Thyroid gland (tissue), 4 donors: ENCODE measurements at places on chromosomes 4 and X.

GRCh38 chr4:60945641-60946040 is 254.5 kb upstream of the ADGRL3 start:
- no peak overlapping the region for H3K4me3 ChIP-seq
- H3K4me1 ChIP-seq, result no peaks in the 10 kb centered on the region
- H3K36me3 ChIP-seq, result no peaks in the 10 kb centered on the region

- no peak for DNase-seq
- H3K27me3 ChIP-seq, result no peaks in the 10 kb centered on the region
- H3K36me3 ChIP-seq, result no peaks in the 10 kb centered on the region
- H3K27ac ChIP-seq, result no peak overlapping the region
- no peaks in the 10 kb centered on the region for H3K4me1 ChIP-seq
- H3K4me3 ChIP-seq, result no peak overlapping the region
Measured at GRCh38 chr4:155510771-155511170, 134.0 kb upstream of the MAP9 start.

- no peaks in the 10 kb centered on the region for H3K4me1 ChIP-seq
- no peak for DNase-seq
Measured at GRCh38 chr4:64713256-64713840, 304.1 kb upstream of the TECRL start.

DNA sequence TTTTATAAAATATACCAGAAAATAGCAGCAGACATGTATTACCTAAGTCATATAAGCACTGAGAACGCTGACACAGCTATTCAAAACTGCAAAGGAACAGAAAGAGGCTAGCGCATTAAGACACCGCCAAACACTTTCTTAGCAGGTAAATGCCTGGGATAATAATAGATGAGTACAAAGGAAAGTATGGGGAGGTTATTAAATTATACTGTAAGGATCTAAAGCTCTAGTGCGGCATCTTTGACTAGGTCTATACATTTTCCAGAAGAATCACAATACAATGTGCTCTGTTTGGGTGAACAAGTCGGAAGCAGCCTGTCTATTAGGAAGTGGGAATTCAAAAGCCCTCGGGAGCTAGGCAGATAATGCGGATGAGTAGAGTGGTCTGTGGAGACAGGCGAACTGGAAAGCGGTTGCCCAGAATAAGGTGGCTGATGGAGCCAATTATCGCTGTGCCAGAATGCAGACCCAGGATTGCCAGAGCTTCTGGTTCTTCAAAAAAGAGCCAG is 443.6 kb upstream of the TENM3 start:
- no peak overlapping the region for H3K27ac ChIP-seq
- H3K27me3 ChIP-seq, result no peaks in the 10 kb centered on the region

DNA sequence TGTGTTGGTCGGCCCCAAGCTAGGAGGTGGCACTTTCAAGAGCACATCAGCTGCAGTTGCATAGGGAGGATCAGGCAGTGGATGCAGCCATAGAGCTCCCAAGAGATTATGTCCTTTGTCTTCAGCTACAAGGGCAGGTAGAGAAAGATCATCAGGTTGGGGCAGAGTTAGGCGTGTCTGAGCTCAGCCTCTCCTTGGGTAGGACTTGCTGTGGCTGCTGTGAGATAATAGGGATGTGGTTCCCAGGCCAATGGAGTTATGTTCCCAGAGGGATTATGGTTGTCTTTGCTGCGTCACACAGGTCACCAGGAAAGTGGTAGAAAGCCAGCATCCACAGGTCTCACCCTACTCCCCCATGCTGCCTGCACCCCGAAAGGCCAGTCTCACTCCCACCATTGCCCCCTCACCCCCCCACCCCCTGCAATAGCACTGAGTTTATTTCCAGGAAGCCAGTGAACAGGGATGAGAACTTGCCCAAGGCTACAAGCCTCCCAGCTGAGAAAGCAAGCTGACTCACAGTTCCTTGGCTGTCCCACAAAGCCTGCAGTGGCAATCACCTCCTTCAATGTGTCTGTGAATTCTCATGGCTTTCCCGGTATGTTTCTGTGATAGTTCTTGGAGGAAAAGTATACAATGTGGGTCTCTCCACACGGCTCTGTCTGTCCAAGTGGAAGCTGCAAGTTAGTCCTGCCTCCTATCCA is 148.4 kb downstream of the STPG2 start:
- H3K27me3 ChIP-seq, result no peaks in the 10 kb centered on the region
- no peak for DNase-seq
- H3K4me1 ChIP-seq, result no peaks in the 10 kb centered on the region

DNA sequence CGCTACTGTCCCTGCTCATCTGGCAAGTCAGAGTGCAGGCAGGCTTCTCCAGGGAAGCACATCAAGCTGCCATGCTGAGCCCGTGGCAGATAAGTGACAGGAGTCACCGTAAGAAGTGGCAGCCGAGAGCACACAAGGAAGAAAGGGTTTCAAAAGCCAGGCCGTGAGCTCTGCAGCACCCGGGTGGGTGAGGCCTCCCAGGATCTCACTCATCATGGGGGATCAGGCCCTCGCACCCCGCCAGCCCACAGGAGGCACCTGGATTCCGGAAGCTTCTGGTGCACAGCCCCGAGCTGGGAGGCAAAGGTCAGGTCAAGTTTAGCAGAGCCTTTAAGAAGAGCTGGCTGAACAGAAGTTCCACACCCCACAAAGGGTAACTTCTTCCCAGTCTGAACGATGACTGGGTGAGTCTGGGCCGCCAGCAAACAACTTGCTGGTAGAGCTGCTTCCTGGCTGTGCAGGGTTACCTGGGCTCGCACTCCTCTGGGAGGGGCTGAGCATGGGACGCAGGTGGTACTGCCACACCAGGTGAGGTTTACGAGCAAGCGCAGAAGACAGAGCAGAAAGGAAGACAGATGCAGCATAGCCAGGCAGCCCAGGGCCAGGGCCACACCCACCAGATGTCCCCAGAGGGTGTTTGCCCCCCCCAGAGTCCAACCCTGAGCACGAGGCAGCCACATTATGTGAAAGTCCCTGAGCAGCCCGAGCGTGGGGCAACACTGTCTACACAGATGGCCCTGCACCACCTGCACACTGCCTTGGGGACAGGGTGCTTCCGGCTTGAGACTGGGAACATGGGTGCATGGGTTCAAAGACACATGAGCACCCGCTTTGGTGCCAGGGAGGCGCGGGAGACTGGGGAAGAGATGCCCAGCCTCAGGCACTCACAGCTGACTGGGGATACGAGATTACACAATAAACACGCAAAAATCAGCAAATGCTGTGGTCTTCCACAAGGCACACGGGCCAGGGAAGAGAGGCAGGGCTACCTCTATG is 7.7 kb downstream of the CCNQ start:
- no peak overlapping the region for H3K27ac ChIP-seq
- no peak for DNase-seq
- no peaks in the 10 kb centered on the region for H3K27me3 ChIP-seq
- H3K36me3 ChIP-seq, result no peaks in the 10 kb centered on the region

DNA sequence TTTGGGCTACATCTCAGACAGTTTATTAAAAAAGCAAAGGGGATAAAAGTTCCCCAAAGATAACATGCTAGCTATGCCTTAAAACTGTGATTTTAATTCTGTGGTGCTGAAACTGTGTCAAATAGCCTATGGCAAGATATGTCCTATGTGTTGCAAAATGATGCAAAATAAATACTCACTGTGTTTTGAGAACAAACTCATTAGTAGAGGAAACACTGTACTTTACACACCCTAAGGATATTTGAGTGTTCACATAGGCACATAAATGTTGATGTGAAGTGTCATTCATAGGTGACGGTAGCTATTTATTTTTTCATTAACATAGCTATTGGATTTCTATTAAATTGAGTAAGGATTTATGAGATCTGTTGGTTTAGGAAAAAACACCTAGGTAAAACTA is 351.9 kb downstream of the FAT4 start:
- no peak for DNase-seq
- H3K4me1 ChIP-seq, result peaks cover 6% of the 10 kb centered on the region
- H3K4me3 ChIP-seq, result no peak overlapping the region
- H3K36me3 ChIP-seq, result no peaks in the 10 kb centered on the region

- peaks cover 20% of the 10 kb centered on the region for H3K4me1 ChIP-seq
- peak overlapping the region; percentile 63 for H3K4me3 ChIP-seq
- H3K27me3 ChIP-seq, result no peaks in the 10 kb centered on the region
- H3K27ac ChIP-seq, result peak overlapping the region; percentile 95
Measured at GRCh38 chr4:40630335-40631021, 814 bp upstream of the RBM47 start.

DNA sequence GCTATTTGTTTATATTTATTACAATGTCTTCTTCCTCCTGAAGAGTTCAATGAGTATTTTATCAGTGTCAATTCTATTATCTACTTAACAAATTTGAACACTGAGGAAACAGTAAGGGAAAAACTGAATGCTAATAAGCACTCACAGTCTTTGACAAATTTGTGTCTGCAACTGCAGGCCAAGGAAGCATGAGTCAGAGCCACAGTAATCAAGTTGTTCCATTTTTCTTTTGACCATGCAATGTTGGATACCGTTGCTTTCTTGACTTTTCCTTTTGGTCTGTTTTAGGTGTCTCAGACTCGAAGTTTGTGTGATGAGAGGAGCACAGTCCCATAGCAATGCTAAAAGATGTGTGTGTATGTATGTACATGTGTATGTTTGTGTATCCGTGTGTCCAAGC is 359.6 kb downstream of the IL1RAPL1 start:
- DNase-seq, result no peak
- H3K27ac ChIP-seq, result no peak overlapping the region
- H3K4me3 ChIP-seq, result no peak overlapping the region
- H3K36me3 ChIP-seq, result no peaks in the 10 kb centered on the region
- no peaks in the 10 kb centered on the region for H3K4me1 ChIP-seq

GRCh38 chr4:98932539-98932938 is 3.6 kb upstream of the EIF4E start:
- H3K27ac ChIP-seq, result no peak overlapping the region
- H3K4me1 ChIP-seq, result peaks cover 3% of the 10 kb centered on the region
- H3K36me3 ChIP-seq, result no peaks in the 10 kb centered on the region

DNA sequence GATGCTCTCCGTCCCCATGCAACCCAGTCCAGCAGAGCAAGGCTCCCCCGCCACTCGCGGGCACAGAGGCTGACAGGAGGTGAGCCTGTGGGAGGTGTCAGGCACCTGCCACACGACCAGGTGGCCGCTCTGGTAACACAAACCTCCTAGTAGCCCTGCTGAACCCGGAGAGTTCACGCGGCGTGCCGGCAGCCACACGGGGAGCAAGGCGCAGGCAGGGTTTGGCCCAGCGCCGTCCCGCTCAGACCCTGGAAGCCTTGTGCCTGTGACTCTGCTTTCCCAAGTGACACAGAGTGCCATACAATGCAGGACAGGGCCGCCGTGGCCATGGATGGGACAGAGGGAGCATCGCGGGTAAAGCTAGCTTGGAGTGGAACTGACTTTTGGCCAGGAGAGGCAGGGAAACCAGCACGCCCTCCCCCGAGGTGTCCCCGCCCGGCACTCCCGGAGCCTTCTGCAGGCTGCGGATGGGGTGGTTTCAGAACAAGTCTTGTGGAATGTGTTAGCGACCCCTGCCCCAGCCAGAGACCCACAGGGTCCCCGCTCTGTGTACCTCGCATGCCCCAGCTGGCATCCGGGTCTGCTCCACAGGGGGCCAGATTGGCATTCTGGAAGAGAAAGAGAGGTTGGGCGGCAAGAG is 44.7 kb upstream of the AFAP1 start:
- H3K27me3 ChIP-seq, result no peaks in the 10 kb centered on the region
- H3K27ac ChIP-seq, result no peak overlapping the region
- H3K36me3 ChIP-seq, result no peaks in the 10 kb centered on the region
- DNase-seq, result no peak
- H3K4me1 ChIP-seq, result peaks cover 12% of the 10 kb centered on the region

DNA sequence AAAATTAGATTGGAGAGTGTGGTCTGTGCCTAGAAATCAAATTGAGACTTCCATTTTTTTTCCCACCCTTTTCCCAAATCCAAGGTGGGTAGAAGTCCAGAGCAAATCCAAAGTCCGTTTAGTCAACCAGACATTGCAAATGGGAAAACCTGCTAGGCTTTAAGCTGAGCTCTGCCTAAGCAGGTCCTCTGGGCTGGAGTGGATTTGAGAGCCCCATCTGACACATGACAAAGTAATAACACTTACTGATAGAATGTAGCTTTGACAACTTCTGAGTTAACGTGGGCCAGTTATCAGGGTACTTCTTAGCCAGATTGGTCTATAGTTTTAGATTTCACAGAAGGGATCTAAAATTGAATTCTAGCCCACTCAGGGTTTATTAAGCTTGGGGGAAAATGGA is 242.3 kb downstream of the GALNTL6 start:
- H3K36me3 ChIP-seq, result no peaks in the 10 kb centered on the region
- DNase-seq, result no peak
- H3K27me3 ChIP-seq, result no peaks in the 10 kb centered on the region
- no peak overlapping the region for H3K27ac ChIP-seq
- H3K4me3 ChIP-seq, result no peak overlapping the region
- no peaks in the 10 kb centered on the region for H3K4me1 ChIP-seq

DNA sequence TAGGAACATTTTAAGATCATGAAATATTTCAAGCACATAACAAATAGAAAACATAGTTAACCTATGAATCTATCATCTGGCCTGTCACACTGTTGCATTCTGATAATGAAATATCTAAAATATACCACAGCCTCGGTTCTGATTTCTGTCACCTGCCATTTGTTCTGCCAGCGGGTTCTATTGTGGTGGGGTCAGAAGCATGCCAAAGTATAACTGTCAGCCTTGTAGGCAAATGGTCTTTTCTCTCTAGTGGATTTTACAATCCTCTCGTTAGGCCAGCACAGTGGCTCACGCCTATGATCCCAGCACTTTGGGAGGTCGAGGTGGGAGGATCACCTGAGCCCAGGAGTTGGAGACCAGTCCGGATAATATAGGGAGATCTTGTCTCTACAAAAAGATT is 47.9 kb downstream of the HTRA3 start:
- no peaks in the 10 kb centered on the region for H3K27me3 ChIP-seq
- no peak for DNase-seq
- peaks cover 43% of the 10 kb centered on the region for H3K4me1 ChIP-seq
- H3K27ac ChIP-seq, result peak overlapping the region; percentile 78
- H3K4me3 ChIP-seq, result no peak overlapping the region
- no peaks in the 10 kb centered on the region for H3K36me3 ChIP-seq

DNA sequence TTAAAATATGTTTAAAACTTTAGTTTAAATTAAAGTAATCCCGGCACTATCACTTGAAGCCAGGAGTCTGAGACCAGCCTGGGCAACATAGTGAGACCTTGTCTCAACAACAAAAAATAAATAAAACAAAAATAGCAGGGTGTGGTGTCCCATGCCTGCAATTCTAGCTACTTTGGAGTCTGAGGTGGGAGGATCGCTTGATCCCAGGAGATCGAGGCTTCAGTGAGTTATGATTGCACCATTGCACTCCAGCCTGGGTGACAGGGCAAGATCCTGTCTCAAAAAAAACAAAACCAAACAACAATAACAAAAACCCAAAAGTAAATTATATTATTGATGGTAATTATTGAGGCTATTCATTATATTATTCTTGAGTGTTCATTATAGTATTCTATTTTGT is 9.9 kb upstream of the PDLIM5 start:
- no peaks in the 10 kb centered on the region for H3K27me3 ChIP-seq
- H3K4me1 ChIP-seq, result no peaks in the 10 kb centered on the region
- DNase-seq, result no peak
- H3K27ac ChIP-seq, result no peak overlapping the region
- H3K36me3 ChIP-seq, result no peaks in the 10 kb centered on the region

- no peak for DNase-seq
- H3K27me3 ChIP-seq, result no peaks in the 10 kb centered on the region
- H3K4me3 ChIP-seq, result no peak overlapping the region
- no peaks in the 10 kb centered on the region for H3K4me1 ChIP-seq
- H3K27ac ChIP-seq, result peak overlapping the region; percentile 38
Measured at GRCh38 chr4:14855719-14856061, 146.6 kb upstream of the CPEB2 start.

GRCh38 chrX:16882169-16882568 is 12.0 kb upstream of the RBBP7 start:
- no peaks in the 10 kb centered on the region for H3K36me3 ChIP-seq
- DNase-seq, result peak; percentile 58
- H3K27me3 ChIP-seq, result no peaks in the 10 kb centered on the region
- peak overlapping the region; percentile 71 for H3K27ac ChIP-seq
- peak overlapping the region; percentile 2 for H3K4me3 ChIP-seq
- H3K4me1 ChIP-seq, result no peaks in the 10 kb centered on the region
